ENCODE measurements at places on chromosomes 1 and 21.
A peak's percentile ranks its signal among the peaks of the same experiment; 100 is the strongest.

GRCh38 chr1:226549094-226549936 is 751 bp downstream of the STUM start:
- DNase-seq = no peak

DNA sequence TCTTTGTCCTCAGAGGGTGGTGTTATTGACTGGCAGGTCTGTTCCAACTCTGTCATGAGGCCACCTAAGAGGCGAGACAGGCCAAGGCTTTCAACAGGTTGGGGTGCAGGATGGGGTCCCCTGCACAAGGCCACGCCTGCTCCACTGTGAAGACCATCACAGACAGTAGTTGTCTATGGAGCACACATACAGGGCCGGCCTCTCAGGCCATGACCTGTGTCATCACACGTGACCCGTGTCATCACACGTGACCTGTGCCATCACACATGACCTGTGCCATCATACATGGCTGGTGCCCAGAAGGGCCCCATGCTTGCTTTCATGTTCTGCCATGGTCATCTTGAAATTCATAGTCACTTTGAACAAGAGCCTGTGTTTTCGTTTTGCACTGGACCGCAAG is 91.9 kb downstream of the ARHGEF10L start:
- DNase-seq = no peak

- no peak for DNase-seq
Measured at GRCh38 chr1:87061742-87062156, 147.3 kb downstream of the HS2ST1 start.

DNA sequence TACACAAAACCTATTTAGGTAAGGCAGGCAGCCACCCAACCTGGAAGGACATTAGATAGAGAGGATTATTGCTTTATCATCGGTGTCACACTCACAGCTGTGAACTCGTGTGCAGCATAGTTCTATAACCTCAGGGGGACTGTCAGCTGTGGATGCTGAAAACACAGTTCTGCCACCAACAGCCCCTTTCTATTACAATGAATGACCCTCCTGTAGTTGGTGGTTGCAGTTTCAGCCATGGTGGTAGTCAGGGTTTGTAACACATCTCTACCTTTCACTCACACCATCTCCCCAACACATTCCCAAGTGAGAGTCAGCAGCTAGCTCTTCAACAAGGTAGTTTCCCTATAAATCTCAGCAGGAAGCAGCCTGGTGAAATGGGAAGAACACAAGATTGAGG is 136.8 kb downstream of the ZC3H11B start:
- no peak for DNase-seq

DNA sequence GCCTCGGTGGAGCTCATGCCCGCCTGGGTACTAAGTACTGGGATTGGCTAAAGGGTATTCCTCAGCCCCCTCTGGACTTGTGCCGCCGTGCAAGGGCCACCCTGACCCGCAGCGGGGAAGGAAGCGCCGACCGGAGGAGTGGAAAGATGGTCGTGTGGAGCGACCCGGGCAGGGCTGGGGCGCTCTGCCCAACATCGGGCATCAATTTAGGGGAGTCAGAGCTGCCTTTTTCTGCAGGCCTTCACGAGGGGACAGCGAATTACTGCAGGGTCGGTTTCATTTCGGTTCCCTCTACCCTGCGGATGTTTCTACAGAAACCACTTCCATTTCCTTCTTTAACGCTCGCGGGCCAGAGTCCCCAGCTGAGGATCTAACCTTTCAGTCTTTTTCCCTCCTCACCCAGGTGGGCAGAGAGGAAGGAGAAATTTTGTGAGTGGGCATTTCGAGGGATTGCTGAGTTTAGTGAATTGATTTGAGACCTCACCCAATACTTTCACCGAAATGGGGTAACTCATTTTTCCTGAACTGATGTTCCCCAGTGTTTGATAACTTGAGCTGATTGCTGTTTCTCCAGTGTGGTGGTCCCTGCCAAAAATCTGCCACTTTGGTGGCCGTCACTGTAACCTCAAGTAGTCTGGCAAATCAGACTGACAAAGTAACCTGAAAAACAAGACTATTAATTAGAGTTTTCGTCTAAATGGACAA is 1.1 kb downstream of the TOR1AIP1 start:
- peak; percentile 35 for DNase-seq

DNA sequence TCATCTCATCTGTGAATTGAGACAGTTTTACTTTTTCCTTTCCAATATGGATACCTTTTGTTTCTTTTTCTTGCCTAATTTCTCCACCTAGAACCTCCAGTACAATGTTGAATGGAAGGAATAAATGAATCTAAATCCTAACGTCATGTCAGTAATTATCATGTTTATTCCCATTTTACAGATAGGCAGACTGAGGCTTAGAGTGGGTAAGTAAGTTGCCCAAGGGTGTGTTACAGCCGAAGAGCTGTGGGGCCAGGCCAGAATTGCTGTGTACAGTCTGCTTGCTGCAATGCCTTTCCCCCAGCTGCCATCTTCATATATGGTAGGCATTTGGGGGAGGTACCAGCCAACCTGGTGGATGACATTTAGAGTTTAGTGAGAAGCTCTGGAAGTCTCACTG is 162.7 kb downstream of the CAMTA1 start:
- no peak for DNase-seq

- DNase-seq = no peak
Measured at GRCh38 chr1:247883346-247883745, 12.0 kb upstream of the OR2W3 start.

DNA sequence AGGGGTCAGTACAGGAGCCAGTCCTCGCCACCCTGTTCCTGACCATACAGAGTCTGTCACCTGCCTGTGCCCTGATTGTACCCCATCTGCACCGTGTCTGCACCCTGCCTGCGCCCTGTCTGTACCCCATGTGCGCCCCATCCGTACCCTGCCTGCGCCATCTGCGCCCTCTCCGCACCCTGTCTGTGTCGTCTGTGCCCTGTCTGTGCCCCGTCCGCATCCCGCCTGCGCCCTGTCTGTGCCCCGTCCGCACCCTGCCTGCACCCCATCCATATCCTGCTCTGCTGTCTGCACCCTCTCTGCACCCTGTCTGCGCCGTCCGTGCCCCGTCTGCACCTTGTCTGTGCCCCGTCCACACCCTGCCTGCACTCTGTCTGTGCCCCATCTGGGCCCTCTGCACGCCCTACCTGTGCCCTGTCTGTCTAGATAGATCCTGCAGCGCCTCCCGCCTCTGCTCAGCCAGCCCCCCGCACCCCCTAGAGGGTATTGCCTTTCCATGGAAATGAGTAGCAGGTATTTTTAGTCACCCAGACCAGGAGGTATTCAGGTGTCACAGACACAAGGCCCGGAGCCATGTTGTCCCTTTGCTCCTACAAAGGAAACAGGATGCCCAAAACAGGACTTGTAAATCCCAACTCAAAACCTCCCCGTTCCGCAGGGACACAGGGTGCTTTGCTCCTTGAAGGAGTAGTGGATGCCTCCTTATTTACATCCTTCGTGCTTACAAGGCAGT is 7.7 kb upstream of the NPHP4 start:
- DNase-seq = no peak

- DNase-seq = no peak
Measured at GRCh38 chr1:205376739-205377138, 20.0 kb upstream of the KLHDC8A start.

GRCh38 chr1:52364235-52364839 is 1.7 kb downstream of the CC2D1B start:
- DNase-seq = no peak

- no peak for DNase-seq
Measured at GRCh38 chr1:89754518-89754917, 66.3 kb upstream of the LRRC8D start.

DNA sequence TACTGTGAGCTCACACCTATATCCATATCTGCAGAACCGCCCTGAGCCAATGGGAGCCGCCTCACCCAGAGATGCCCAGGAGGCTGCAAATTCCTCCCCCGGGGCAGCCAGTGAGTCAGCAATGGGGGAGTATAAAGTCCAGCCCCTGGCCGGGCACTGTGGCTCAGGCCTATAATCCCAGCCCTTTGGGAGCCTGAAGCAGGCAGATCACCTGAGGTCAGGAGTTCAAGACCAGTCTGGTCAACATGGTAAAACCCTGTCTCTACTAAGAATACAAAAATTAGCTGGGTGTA is 5.0 kb upstream of the CLCNKB start:
- DNase-seq = no peak

GRCh38 chr1:8343464-8344001 is 25.6 kb downstream of the SLC45A1 start:
- DNase-seq = no peak

- no peak for DNase-seq
Measured at GRCh38 chr1:70361727-70362398, 7.3 kb upstream of the ANKRD13C start.

- DNase-seq = no peak
Measured at GRCh38 chr1:2951856-2952255, 69.4 kb upstream of the ACTRT2 start.

DNA sequence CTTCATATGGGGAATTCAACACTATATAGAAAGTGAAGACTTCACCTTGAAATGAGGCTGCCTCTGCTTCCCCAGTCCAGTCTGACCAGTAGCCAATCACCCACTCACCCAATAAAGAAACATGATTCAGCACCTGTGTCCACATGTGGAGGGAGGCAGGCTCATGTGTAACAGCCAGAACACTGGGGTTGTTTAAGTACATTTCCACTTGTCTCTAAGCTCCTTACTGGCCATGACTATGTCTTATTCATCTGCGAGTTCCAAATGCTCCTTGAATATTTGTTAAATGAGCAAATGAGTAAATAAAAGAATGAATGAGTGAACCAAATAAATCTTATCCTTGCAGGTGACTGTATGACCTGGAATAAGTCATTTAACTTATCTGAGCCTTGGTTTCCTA is 100.1 kb downstream of the BRINP2 start:
- no peak for DNase-seq

DNA sequence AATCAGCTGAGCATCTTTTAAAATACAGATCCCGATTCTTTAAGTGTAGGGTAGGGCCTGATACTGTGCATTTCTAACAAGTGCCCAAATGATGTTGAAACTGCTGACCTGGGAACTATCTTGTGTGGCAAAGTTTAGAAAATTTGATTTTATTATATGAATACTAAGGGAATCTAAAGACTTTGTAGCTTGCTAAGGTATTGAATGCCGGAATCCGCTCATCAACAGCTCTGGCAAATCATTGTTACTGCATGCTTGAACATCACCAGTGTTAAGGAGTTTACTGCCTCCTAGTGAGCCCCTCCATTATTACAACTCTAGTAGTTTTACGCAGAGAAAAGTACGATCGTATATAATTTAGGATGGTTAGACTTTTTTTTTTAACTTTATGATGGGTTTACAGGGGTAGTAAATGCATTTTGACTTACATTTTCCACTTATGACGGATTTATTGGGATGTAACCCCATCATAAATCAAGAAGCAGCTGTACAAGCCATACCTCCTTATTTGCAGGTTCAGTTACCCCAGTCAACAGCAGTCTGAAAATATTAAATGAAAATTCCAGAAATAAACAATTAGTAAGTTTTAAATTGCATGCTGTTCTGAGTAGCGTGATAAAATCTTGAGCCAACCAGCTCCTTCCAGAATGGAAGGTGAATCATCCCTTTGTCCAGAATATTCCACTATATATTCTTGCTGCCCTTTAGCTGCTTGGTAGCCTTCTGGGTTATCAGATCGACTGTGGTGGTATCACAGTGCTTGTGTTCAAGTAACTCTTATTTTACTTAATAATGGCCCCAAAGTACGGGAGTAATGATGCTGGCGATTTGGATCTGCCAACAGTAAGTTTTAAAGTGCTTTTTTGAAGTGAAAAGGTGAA is 892 bp downstream of the TYW3 start:
- DNase-seq = peak; percentile 64

- no peak for DNase-seq
Measured at GRCh38 chr1:187032982-187033692, 204.4 kb downstream of the PLA2G4A start.

- DNase-seq = no peak
Measured at GRCh38 chr21:33022828-33023573, 2.7 kb upstream of the OLIG2 start.

DNA sequence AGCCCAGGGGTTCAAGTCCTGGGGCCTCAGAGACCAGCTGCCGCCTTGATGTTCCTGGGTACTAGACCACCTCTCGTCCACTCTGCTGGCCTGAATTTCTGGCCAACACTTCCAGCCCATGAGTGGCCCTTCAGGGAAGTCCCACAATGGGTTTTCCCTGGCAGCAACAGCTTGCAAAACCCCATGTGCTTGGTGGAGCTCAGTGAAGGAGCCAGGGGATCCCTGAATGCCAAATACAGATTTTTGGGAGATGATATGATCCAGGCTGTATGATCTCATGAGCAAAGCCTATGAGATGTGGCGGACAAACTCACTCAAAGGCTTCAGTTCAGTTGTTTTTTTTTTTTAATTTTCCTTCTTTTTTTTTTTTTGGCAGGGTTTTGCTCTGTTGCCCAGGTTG is 9.6 kb upstream of the RASSF5 start:
- DNase-seq = no peak

- DNase-seq = no peak
Measured at GRCh38 chr1:13570924-13571323, 12.7 kb upstream of the PDPN start.

DNA sequence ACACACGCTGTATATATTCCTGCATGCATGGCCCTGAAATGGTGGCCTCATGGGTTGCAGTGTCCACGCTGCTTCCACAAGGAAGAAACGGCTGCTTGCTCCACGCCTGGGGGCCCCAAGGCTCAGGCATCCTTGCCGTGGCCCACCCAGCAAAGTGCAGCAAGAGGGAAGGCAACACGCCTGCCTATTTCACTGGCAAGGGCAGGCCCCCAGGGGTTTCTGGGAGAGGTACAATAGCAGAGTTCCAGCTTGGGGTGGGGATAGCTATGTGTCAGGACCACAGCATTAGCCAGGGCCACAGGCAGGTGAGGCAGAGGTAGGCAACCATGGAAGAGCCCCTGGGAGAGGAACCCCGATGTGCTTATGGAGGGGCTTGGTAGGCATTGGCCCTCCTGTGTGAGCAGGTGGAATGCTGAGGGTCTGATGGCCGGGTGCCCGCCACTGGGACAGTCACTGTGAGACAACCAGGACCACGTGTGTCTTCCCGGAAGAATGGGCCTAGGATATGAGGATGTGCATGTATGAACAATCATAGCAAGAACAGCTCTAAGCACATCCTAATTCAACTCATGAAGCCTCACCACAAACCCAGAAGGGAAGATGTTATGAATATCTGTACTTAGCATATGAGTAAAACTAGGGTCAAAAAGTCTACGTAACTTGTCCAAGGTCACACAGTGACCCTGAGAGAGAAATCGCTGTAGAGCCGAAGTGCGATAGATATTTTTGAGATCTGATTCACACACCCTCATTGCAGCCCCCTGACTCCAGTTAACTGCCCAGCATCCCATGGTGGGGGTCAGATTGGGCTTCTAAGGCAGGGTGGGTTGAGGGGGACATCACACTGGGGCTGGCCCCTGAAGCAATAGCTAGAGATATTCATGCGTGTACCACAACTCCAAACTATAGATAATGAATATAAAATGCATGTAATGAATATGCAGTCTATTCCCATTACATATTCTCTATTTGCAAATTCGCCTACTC is 11.8 kb downstream of the TFF2 start:
- DNase-seq = no peak

DNA sequence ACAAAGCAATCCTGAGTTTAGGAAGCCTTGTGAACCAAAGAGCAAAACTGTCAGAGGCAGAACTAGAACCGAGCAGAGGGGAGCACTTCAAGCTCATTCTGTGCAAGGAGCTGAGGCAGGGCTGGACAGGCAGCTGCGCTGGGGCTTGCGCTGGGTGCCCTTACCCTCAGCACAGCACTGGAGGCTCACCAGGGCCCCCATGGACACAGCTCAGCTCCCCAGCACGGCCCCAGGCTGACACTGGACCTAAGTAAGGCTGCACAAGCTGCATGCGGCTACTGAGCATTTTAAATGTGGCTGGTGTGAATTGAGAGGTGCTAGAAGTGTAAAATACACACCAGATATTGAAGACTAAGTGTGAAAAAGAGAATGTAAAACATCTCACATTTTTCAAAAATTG is 22.1 kb downstream of the TMEM63A start:
- no peak for DNase-seq

Measured in COR-L47 (cell line).